ACHN (cell line): ENCODE measurements at places on chromosomes 1 and 21.

DNA sequence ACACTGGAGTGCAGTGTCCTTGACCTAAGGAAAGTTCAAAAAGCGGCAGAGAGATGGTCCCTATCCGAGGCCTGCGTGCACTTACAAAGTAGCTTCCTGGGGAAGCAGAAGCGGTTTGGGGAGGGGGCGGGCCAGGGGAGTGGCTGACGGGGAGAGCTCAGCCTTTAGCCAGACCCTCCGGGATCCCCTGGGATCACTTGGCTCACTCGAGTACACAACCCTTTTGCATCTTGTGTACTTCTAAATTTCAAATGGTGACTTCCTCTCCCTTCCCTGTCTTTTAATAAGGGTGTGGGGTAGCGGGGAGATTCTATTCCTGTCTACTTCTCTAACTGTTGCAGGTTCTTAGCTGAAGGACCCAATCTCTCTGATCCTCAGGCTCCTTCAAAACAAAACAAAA is 18.1 kb upstream of the SNX27 start:
- no peak for DNase-seq

DNA sequence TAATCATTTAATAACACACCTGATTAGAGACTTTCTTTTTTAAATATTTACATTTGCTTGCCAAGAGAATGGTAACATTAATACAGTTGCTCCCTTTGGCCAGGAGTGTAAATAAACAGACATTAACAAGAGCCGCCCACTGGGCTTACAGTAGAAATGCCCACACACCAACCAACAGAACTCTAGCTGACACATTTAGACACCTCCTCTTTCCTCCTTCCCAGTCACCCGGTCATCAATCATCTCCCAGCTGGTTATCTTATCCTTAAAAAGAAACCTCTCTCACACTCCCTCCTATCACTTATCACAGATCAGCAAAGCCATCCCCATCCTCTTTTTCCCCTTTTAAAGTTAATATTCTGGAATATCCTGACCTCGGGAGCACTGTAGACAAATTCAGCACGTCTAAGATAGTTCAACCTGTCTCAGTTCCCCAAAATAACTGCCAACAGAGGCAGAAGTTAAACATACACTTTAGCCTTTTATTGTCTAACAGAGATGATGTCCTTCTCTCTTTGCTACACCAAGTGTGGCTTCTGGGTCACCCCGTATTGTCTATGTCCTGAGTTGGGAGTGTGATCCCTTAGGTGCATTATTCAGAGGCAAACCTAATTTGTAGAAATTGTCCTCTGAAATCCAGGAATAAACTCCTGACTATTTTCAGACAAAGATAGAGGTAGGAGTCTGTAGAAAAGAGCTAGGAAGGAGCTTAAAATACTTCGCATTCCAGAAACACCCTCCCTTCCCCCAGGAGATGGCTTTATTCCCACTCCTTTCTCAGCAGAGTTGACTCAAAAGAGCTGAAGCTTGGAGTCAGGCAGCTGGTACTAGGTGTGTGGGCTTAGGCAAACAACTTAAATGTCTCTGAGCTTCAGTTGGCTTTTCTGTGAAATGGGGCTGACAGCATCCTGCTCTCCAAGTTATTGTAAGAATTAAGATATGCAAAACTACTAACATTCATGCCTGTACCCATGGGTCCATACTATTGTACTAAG is 8.8 kb downstream of the MYCL start:
- DNase-seq: peak; percentile 68

DNA sequence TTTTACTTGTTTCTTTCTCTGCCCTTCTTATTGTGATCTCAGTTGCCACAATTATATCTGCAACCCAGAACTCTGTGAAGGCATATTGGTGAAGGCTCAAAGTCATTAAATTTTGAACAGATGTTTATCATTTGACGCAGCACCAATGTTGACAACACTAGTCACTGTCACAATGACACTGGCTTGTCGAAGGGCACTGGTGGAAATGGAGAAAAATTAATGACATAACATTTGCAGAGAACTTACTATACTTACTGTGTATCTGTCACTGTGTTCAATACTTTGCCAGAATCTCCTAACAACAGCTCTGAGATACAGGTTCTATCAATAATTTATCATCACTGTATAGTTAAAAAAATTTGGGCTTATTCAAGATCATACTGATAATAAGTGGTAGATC is 1213.7 kb downstream of the NCAM2 start:
- DNase-seq: no peak

DNA sequence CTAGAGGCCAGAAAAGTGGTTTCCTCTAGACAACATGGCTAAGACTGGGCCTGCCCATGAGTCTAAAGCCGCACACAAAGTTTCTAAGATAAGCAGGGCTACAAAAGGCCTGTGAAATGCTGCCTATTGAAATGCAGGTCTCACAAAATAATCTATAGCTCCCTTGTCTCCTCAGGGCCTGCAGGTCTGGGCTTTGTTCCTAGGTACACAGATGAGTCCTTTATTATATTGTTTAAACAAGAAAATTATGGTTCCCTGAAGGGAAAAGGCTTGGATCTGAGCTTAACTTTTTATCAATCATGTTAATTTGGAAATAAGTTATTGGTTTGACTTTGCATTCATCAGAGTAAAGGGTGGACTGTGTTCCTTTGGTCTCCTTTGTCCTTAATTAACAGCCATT is 413.4 kb upstream of the BEND5 start:
- DNase-seq: no peak

- no peak for DNase-seq
Observed at GRCh38 chr1:183159960-183160359, 26.1 kb upstream of the LAMC2 start.
